Myocyte (in vitro differentiated cells): ENCODE measurements at places on chromosomes 3 and 15.

DNA sequence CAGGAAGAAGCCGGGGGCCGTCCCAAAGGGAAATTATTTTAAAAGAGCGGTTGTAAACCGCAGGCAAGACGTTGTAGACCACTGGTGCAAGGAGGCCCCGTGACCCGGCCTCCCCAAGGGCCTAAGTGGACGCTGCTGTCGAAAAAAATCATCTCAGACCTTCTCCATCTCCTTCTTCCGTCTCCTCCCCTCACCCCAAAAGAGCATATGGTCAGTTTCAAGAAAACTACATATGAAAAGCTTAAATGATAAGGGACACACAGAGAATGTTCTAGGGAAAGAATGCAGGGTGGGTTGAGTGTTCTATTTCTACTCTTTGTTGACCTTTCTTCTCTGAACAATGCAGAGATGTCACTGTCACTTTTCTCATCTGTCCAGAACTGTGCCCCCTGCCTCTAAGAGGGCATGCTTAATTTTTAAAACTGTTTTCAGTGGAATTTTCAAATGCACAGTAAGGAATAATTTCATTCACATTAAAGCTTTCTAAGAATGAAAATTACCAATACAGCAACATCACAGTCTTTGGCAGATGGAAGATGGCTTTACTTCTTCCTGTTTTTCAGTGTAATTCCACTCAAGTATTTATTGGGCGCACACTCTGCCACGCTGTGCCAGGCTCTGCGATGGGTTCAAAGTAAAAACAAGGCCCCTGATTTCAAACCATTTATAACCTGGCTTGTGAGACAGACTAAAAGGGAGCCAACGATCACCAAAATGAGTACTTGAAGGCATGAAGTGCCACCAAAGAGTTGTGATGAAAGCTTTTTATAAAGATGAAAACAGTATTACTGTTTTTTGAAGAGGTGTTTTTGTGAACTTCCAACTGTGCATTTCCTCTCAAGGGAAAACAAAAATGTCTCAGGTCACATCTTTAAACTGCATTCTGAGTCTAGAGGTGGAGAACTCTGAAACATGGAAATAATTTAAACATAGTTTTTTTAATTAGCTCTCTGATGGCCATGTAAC is 891 bp upstream of the TOP2B start:
- no peak for DNase-seq

GRCh38 chr15:68209735-68210408 is 4.7 kb upstream of the CALML4 start:
- no peak for DNase-seq

- DNase-seq = no peak
These were observed 22.7 kb downstream of the APH1B start for GRCh38 chr15:63299943-63300575.

DNA sequence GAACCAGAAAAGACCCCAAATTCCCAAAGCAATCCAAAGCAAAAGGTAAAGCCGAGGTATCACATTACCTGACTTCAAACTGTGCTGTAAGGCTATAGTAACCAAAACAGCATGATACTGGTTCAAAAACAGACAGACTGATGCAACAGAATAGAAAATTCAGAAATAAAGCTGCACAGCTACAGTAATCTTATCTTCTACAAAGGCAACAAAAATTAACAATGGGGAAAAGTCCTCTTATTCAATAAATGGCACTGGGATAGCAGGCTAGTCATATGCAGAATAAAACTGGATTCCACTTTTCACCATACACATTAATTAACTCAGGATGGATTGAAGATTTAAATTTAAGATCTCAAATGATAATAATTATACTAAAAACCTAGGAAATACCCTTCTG is 392.6 kb upstream of the CBLB start:
- DNase-seq = no peak
